Upper lobe of right lung (tissue), 1 donor: ENCODE measurements at places on chromosomes 7 and 10.

GRCh38 chr10:95988702-95989101 is 54.7 kb upstream of the CCNJ start:
- no peak for DNase-seq

DNA sequence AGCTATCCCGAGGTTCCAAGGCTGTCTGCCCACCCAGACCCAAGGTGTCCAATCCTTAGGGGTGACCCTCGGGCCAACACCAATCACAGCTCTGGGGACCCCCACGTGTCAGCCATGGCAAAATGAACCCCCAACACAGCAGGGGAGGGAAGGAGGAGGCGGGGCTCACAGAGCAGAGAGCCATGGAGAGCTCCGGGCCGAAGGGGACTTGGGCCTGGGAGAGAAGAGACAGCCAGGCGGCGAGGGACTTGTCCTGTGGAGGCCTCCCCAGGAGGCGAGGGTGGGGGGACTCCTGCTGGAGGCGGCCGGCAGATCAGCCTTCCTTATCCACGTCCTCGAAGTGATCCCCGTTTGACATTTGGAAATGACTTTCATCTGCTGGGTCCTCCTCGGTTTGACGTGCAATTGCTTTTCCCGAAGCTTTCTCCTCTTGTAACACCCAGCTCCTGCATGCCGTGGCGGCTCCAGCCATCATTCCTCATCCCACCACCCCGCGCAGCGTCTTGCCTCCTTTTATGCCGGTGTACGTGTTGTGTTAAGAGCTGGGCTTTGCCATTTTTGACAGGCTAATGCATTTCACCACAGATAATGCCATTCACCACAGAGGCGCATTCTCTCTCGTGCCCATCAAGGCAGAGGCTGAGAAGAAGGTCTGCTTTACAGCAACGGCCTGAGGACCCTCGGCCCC is 337.4 kb downstream of the DNAJB6 start:
- DNase-seq = peak; percentile 63

DNA sequence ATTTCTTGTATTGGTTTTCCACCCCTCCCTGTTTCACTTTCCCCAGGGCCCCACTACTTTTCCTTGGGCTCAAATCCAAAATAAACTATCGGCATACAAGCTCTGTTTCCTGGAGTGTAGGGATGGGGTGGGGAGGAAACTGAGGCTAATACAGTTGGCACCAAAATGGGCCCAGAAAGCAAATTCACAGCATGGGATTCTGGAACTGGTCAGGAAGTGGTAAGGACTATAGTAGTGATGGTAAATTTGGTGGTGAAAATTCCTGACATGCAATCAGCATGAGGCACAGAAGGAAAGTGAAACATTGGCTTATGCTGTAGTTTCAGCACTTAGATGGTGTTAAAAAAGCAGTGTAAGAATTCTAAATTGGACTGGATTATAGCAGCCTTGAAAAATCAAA is 8.7 kb upstream of the SAMD9L start:
- no peak for DNase-seq

DNA sequence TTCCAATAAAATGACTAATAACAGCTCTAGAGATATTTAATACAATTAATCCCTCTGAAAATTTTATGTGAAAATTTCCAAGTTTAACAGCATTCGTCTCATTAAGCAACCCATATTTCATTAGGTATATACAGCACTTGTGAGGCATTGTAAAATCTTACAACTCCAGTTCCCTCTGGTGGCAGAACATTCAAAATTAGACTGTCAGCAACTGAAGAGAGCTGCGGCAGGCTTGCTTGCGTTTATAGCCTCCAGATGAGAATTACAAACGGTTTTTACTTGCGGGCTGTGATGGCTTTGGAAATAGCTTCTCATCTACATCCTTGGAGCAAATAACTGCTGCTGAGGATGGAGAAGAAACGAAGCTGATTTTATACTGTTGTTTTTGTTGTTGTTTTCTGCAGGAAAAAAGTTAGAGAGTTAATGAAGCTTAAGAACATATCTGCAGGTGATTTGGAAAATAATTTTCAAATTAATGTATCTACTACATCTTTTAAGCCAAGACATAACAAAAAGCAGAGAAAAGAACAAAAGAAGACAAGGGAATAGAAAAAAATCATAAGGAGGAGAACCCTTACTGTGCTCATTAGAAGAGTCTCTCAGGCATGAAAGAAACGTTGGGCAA is 171.3 kb downstream of the MAGI2 start:
- no peak for DNase-seq

- DNase-seq = no peak
These were observed 432.3 kb downstream of the DNAJB6 start for GRCh38 chr7:157769086-157769485.

GRCh38 chr10:55813451-55814170 is 547.4 kb downstream of the ZWINT start:
- DNase-seq = no peak

- no peak for DNase-seq
These were observed 3.0 kb upstream of the CYP2W1 start for GRCh38 chr7:979886-980571.

DNA sequence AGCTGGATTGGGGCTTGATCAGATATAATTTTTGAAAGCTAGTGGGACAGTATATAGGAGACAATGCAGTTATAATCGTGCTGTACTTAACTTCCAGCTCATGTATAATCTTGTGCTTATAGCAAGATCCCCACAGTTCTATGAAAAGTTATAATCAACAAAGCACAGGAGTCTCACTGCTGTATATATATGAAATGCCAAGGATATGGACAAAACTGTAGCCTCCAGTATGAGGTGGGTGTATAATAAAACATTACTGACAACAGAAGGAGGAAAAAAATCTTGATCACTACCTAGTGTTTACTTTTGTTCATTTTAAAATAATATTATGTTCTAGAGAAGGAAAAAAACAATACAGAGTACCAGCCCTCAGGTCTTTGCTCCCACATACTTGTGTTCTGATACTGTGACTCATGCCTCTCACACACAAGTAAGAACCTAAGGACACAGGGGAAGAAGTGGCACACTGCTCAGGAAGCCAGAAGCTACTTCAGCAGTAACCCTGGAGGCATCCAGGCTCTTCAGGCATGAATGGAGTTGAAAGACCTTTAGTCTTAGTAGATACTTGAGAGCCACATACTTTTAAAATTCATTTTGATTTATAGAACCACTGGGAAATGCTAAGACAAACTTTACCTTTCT is 265.7 kb upstream of the IMMP2L start:
- no peak for DNase-seq

DNA sequence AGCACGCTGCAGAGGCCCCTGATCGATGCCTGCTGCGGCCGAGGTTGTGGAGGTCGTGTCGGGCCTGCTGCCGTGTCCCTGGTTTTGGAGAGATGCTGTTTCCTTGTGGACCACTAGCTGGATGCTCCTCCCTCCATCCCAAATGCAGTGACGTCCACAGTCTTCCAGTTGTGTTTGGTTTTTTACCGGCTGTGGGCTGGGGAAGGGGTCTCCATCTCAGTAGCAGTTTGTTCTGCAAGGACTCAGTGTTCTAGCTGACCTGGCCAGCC is 143.0 kb upstream of the SHH start:
- DNase-seq = no peak

GRCh38 chr10:5282137-5282536 is 82.6 kb upstream of the UCN3 start:
- no peak for DNase-seq

DNA sequence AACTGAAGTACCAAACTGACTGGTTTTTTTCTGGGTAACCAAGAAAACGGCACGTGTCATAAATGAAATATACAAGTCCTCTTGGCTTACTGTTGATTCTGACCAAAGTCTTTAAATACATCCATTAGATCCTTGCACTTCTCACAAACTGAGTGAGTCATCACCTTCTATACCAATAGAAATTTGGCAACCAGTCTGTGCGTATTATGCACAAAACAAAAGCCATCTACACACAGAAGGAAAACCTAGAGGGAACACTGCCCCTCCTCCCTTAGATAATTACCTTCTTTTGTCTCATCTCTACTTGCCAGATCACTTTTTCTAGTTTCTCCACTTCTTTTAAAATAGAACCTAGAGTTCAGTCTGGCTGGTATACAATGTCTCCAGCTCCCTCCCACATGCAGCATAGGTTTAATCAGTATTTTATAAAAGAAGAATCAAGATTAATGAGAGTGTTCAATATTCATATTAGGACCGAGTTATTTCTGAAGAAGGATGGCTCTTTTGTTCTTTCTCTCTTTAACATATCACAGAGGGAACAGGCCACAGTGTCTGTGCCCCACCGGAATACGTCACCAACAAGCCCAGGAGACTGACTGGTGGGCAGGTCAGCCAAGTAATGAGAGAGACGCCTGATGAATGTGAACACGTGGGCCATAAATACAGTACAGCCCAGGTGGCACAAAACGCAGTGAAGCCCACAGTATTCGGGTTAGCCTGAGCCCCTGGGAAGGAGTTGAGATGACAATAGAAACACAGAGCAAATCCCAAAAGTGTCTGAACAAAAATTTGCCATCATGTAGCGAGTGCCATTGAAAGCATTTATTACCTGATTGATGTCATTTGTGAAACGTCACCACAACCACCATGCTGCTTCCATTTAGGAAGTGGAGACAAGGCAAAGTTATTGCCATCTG is 91.3 kb downstream of the KIAA1549 start:
- no peak for DNase-seq

- DNase-seq = no peak
These were observed 52.6 kb downstream of the CHST3 start for GRCh38 chr10:72016608-72017300.

DNA sequence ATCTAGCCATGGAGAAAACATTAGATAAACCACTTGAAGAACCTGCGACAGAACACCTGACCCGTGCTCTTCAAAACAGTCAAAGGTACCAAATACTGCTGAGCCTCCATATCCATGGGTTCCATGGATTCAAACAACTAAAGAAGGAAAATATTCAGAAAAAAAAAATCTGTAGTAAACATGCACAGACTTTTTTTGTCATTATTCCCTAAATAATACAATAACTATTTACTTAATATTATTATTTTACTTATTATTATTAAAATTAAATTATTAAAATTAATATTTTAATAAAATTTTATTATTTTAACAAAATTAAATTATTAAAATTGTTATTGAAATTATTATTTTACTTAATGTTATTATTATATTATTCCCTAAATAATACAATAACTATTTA is 101.0 kb upstream of the PDE1C start:
- no peak for DNase-seq

DNA sequence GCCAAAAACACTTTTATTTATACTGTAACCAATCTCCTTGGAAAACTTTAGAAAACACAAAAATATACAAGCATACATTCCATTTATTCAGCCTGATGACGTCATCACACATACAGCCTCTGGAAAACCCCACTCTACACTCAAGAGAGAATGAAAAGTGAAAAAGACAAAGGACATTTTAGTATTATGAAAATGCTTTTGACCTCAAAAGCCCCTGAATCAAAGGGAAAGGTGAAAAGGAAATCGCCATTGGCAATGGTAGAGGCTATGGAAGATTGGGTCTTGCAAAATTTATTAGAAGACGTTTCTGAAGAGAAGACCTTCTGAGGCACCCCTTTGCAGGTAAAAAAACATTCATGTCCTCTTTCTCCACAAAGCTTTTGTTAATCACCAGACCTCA is 82.9 kb upstream of the STRIP2 start:
- DNase-seq = no peak

DNA sequence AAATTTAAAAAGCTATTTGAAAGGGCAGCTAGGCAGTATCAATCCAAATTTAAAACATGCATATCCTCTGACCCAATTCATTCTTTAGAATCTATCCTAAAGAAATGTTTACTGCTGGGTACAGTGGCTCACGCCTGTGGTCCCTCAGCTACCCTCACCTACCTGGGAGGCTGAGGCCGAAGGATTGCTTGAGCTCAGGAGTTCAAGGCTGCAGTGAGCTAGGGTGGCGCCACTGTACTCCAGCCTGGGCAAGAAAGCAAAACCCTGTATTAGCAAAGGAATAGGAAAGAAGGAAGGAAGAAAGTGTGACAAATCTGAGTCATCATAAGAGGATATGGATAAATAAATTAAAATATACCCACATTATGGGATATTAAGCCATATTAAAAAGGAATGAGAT is 36.3 kb downstream of the C7orf33 start:
- DNase-seq = no peak

DNA sequence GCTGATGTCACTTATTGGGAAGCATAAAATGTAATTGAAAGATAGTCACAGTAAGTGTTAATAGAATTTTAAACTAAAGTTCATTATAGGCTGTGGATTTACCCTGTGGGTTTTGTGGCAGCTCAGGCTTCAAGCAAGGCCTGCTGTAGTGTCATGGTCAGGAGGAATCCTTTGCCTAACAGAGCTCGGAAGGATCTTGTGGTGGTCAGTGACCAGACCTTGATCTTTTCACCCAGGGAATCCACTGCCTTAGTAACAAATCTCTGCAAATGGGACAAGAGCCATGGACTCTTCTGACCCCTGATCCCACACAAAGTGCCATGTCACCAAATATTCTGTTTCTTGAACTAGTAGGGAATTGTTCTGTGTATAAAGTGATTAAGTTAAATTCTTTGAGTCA is 20.6 kb upstream of the HDAC9 start:
- no peak for DNase-seq

DNA sequence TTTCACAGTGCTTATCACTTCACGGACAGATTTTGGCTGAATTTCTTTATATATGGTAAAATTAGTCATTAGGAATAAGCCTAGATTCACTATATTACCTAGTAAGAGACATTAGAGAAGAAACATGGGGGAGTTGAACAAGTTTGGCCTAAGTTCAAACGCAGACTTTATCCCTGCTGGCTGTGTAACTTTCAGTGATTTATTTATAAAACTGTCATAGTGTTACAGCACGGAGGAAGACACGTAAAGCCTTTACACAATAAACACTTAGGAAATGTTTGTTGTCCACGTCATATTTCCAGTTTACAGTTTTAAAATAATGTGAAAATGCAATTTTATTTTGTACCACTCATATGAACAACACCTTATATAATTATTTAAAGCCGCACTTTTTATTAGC is 661.5 kb downstream of the MAGI2 start:
- DNase-seq = no peak

- DNase-seq = no peak
These were observed 72.2 kb upstream of the EEPD1 start for GRCh38 chr7:36080843-36081242.

DNA sequence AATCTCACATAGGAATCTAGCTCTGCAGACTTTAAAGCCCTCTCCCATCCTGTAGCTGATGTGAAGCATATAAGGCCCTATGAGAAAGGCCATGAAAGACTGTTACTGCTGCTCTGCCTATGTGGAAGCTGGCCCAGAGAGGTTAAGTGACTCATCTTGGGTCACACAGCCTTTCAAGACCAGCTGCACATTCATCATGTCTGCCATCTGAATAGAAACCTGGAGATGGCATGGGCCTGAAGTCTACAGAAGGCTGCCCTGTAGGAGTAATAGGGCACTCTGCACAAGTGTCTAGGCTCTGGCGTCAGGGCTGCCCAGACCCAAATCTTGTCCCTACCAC is 59.4 kb upstream of the COL13A1 start:
- DNase-seq = no peak
